A549 treated with DMSO at 1 μM for 4 hours (cell line): ENCODE measurements at places on chromosomes 1 and 21. TPM values are rescaled to one million over a fixed set of nuclear protein-coding genes. Genes with fewer than 3 reads are reported as not detected.

ARL8A gene
- total RNA-seq: 35.5 to 42.7 TPM (median 41.5 TPM) in 5 replicates

FCRL2 gene
- not detected in 5 replicates for total RNA-seq

VASH2 gene
- total RNA-seq: 3.6 to 4.8 TPM (median 4.5 TPM) in 5 replicates

F5 gene
- 0.07 to 0.20 TPM (median 0.09 TPM) in 5 replicates for total RNA-seq

FAM177B gene
- not detected in 5 replicates for total RNA-seq

LCE1C gene
- not detected in 5 replicates for total RNA-seq

FCRL6 gene
- not detected in 5 replicates for total RNA-seq

AUNIP gene
- 6.0 to 8.5 TPM (median 6.3 TPM) in 5 replicates for total RNA-seq

PLA2G2F gene
- total RNA-seq: not detected in 5 replicates

TACSTD2 gene
- total RNA-seq: not detected in 5 replicates

KLF17 gene
- total RNA-seq: 0.18 to 0.64 TPM (median 0.31 TPM) in 5 replicates

SRP9 gene
- total RNA-seq: 230 to 340 TPM (median 261 TPM) in 5 replicates

ACTA1 gene
- 0.12 to 0.22 TPM (median 0.16 TPM) in 4 of 5 replicates, not detected in the other for total RNA-seq

CRP gene
- not detected in 5 replicates for total RNA-seq

NID1 gene
- total RNA-seq: 5.2 to 8.9 TPM (median 8.2 TPM) in 5 replicates

TFF2 gene
- total RNA-seq: not detected in 5 replicates

YBEY gene
- 25.8 to 33.3 TPM (median 29.5 TPM) in 5 replicates for total RNA-seq

LCE1B gene
- not detected in 5 replicates for total RNA-seq

MMEL1 gene
- 0.24 to 0.37 TPM in 2 of 5 replicates, not detected in the others for total RNA-seq

CHODL gene
- total RNA-seq: not detected in 5 replicates

CLCA4 gene
- not detected in 5 replicates for total RNA-seq

FCRL4 gene
- total RNA-seq: not detected in 5 replicates

OR6K3 gene
- not detected in 5 replicates for total RNA-seq

RPTN gene
- 0.03 TPM in 1 of 5 replicates, not detected in the others for total RNA-seq

PALMD gene
- 0.36 to 0.57 TPM (median 0.50 TPM) in 5 replicates for total RNA-seq

PLEKHA6 gene
- 21.1 to 30.6 TPM (median 26.1 TPM) in 5 replicates for total RNA-seq

S100A6 gene
- 3,152 to 3,428 TPM (median 3,355 TPM) in 5 replicates for total RNA-seq

C1orf226 gene
- total RNA-seq: 0.73 to 1.1 TPM (median 0.78 TPM) in 5 replicates
